Stimulated activated CD4-positive, alpha-beta T cell treated with anti-CD3 and anti-CD28 coated beads, Interleukin-1b, Interleukin-23, amount 100 ng/mL, for 24 hours (primary cell): ENCODE measurements at places on chromosomes 4 and X.

GRCh38 chrX:139881572-139881971 is 51.3 kb downstream of the ATP11C start:
- DNase-seq: no peak

- DNase-seq: no peak
Observed at GRCh38 chr4:111946800-111947199, 198.5 kb upstream of the FAM241A start.

GRCh38 chr4:63620271-63620670 is 789.0 kb downstream of the TECRL start:
- no peak for DNase-seq

DNA sequence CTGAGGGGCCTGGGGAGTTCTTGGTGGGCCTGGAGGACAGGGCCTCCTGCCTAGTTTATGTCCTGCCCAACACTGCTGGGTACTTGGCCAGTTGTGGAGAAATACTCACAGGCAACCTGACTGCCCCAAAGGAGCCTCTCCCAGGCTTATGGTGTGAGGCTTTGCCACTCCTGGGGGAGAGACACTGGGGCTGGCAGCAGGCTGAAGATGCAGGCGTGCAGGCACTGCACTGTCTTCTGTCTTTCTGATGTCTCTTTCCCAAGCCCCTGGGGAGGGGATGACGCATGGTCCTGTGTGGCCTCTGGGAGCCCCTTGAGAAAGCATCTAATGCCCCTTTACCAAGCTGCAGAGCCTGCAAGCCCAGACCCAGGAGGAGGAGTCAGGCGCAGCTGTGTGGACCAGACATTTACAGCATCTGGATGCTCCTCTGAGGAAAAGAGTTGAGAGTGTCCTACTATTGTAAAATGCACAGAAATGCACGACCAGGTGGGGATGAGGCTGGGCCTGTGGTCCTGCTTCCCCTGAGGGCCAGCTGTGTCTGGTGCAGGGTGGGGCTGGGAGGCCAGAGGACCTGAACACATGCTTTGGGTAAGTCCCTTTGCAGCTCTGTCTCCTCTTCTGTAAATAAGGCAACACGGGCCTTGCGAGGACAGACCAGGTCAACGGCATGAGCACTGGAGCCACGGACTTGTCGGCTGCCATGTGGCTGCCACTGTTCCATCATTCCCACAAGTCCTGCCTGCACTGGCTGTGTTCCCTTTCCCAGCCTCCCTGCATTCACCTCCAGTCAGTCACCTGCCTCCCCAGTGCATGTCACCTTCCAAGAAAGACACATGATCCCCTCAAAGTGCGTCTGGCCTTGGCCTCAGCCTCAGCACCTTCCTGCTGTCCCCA is 8.4 kb downstream of the TMEM271 start:
- no peak for DNase-seq

DNA sequence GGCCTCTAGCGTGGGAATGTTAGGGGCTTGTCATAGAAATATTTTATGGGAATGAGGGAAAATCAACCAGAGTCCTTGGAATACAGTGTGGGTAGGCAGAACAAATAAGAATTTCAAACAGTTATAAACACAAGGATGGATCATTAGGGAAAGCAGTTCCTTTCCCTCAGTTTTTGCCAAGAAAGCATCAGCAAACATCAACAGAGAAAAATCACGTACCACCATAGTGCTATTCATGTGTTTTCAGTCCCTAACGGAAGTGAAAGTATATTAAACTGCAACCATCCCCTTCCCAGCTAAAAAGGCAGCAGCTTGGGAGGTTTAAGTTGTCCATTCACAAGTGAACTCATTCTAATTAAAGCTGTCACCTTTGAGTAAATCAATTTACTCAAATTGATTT is 334.4 kb upstream of the PCDH18 start:
- no peak for DNase-seq

DNA sequence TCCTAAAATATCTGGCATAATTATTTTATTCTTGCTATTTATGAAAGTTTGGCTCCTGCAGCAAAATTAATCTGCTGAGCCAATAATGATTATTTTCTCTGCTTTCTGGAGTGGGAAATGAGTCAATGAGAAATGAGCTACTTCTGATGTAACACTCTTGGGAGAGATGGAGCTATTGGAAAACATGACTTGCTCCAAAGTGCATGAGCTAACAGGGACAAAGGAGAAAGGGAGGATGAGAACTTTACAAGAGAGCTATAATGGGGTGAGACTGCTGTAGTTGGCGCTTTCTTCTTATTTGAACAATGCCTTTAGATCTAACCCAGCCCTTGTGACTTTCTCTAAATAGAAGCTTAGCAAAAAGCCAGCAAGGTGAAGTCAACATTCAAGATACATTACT is 615.1 kb downstream of the ANKRD50 start:
- DNase-seq: no peak

DNA sequence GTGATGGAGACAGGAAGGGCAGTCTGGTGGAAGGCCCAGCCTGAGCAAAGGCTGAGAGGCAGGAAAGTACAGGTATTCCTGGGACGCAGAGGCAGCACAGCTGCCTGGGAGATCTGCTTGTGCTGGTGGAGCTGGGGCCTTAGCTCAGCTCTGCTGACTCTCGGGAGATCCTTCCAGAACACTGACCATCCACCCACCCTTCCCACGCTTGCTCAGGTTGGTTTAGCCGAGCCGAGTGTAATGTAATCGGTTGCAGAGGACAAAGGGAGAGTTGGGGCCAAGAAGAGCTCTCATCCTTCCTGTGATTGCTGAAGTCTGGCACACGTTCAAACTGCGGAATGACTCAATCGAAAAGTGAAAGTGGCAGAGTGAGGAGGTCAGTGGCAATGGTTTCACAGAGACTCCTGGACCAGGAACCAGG is 43.1 kb upstream of the GPR78 start:
- no peak for DNase-seq

GRCh38 chr4:67939195-67939594 is 24.1 kb downstream of the TMPRSS11A start:
- DNase-seq: no peak
